ENCODE measurements at places on chromosomes 2 and 18. TPM values are rescaled to one million over a fixed set of nuclear protein-coding genes. Genes with fewer than 3 reads are reported as not detected.

GRCh38 chr2:236562434-236562833 lies 7.2 kb upstream of the ACKR3 start:
- H3K27me3 ChIP-seq = peaks cover 31% of the 10 kb centered on the region
- H3K36me3 ChIP-seq = peaks cover 8% of the 10 kb centered on the region
- H3K4me1 ChIP-seq = peaks cover 12% of the 10 kb centered on the region
- no peak overlapping the region for H3K27ac ChIP-seq

DNA sequence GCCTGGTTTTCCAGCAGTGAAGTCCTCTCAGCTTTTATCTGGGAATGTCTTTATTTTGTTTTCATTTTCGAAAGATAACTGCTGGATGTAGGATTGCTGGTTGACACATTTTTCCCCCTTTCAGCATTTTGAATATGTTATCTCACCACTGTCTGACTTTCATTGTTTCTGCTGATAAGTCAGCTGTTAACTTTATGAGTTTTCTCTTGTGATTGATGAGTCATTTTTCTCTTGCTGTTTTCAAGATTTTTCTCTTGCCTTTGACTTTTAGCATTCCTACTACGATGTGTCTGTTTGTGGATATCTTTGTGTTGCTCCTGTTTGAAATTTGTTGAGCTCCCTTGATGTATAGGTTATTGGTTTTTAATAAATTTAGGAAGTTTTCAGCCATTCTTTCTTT lies 85.5 kb downstream of the AGPS start:
- no peaks in the 10 kb centered on the region for H3K27me3 ChIP-seq
- H3K36me3 ChIP-seq = peaks cover 53% of the 10 kb centered on the region
- H3K4me1 ChIP-seq = peaks cover 4% of the 10 kb centered on the region

ANXA4 gene
- total RNA-seq = 90.4 TPM

DNA sequence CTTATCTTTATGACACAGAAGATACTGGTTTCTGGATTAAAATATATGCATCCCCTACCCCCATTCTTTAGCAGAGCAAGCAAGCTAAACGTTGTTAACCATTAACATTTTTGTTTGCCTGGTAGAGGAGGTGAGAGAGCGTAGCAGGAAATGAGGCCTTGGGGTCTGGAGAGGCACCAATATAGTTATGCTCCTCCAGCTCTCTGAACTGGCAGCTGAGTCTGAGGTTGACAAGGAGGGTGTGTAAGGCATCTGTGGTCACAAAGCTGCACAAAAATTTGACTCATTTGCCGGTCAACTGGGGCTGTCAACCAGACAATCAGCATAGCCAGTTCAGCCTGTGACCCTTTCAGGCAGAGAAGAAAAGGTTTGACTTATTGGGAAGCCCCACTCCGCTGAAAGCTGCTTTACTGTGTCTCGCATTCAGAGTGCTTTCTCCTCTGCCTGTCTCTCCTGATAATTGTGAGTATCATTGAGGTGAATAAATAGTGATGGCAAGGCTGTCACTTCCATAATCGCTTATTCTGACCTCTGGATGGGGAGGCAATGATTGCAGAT lies 647.5 kb upstream of the SETBP1 start:
- H3K27me3 ChIP-seq = no peaks in the 10 kb centered on the region
- no peak for DNase-seq
- no peak overlapping the region for H3K27ac ChIP-seq
- no peaks in the 10 kb centered on the region for H3K36me3 ChIP-seq

GRCh38 chr2:102438111-102438510 lies 15.2 kb downstream of the IL18RAP start:
- peaks cover 4% of the 10 kb centered on the region for H3K36me3 ChIP-seq
- no peak for DNase-seq
- no peak overlapping the region for H3K27ac ChIP-seq
- H3K27me3 ChIP-seq = no peaks in the 10 kb centered on the region
- H3K4me1 ChIP-seq = peaks cover 26% of the 10 kb centered on the region
- no peak overlapping the region for H3K4me3 ChIP-seq

STEAP3 gene
- not detected for total RNA-seq

PLGLB1 gene
- total RNA-seq = 3.2 TPM

DNA sequence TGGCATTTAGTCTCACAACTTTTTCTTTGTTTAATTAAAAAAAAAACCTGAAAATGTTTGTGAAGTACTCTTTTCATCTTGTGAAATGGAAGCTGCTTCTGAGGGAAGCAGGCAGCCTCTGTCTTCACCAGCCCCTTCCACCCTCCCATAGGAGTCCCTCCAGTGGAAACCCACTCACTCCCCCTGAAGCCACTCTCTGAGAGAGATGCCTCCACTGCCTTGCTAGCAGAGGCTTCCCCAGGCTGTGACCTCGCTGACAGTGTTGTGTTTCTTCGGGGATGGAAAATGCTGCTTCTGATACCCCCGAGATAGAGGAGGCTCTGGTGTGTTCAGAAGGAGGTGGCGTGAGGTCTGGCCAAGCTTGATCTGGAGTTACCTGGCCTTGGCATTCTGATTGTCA lies 59.9 kb downstream of the SH3RF3 start:
- H3K27ac ChIP-seq = no peak overlapping the region
- H3K4me1 ChIP-seq = no peaks in the 10 kb centered on the region
- H3K4me3 ChIP-seq = no peak overlapping the region
- peaks cover 49% of the 10 kb centered on the region for H3K27me3 ChIP-seq
- no peak for DNase-seq

GRCh38 chr2:231200805-231201474 lies 2.5 kb downstream of the ARMC9 start:
- H3K4me3 ChIP-seq = no peak overlapping the region
- no peak overlapping the region for H3K27ac ChIP-seq
- H3K4me1 ChIP-seq = peaks cover 12% of the 10 kb centered on the region
- H3K36me3 ChIP-seq = no peaks in the 10 kb centered on the region
- no peak for DNase-seq

COLEC12 gene
- total RNA-seq = not detected

- no peaks in the 10 kb centered on the region for H3K36me3 ChIP-seq
- H3K27ac ChIP-seq = no peak overlapping the region
- no peaks in the 10 kb centered on the region for H3K27me3 ChIP-seq
- no peak overlapping the region for H3K4me3 ChIP-seq
- no peak for DNase-seq
- peaks cover 3% of the 10 kb centered on the region for H3K4me1 ChIP-seq
Measured at GRCh38 chr2:30110773-30111172, 36.0 kb upstream of the YPEL5 start.

- no peaks in the 10 kb centered on the region for H3K36me3 ChIP-seq
- peaks cover 46% of the 10 kb centered on the region for H3K27me3 ChIP-seq
- H3K4me1 ChIP-seq = no peaks in the 10 kb centered on the region
- H3K27ac ChIP-seq = no peak overlapping the region
Measured at GRCh38 chr2:240280621-240281020, 140.2 kb upstream of the OTOS start.

- no peak overlapping the region for H3K4me3 ChIP-seq
- H3K36me3 ChIP-seq = no peaks in the 10 kb centered on the region
- H3K27me3 ChIP-seq = no peaks in the 10 kb centered on the region
- no peak for DNase-seq
- peaks cover 3% of the 10 kb centered on the region for H3K4me1 ChIP-seq
Measured at GRCh38 chr2:240965296-240965904, 33.0 kb upstream of the SNED1 start.

Data from activated CD4-positive, alpha-beta memory T cell treated with anti-CD3 and anti-CD28 coated beads, Interleukin-2, amount 10 ng/mL, durations not matched to agents 7 days and 5 days (primary cell).